ENCODE measurements at places on chromosomes 6 and 20. TPM values are rescaled to one million over a fixed set of nuclear protein-coding genes. Genes with fewer than 3 reads are reported as not detected.

Gene C20orf141
- total RNA-seq = not detected

Gene CCM2L
- 4.8 TPM for total RNA-seq

Gene SIRPA
- total RNA-seq = 22.3 TPM

Gene PKHD1
- total RNA-seq = 0.66 TPM

Gene OR12D3
- not detected for total RNA-seq

Measured in camera-type eye (tissue), 1 donor.